ENCODE measurements at places on chromosomes 2 and 18.

DNA sequence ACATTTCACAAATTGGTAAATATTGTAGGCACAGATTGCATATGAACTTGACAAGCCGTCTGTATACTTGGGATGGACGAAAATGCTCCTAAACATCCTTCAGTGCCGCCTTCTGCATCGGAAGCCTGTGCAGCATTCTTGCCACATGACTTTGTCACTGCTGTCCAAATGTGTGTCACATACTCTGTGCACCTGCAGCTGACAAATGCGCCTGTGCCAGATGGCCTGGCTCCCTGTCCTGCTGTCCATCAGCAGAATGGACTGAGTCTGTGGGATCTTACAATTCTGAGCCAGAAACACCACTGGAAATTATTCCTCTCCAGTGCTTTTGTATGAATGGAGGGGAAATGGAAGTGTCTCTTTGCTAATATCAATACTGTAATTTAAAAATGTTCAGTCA, 89.9 kb downstream of the DCDC2C start:
- no peak for DNase-seq

DNA sequence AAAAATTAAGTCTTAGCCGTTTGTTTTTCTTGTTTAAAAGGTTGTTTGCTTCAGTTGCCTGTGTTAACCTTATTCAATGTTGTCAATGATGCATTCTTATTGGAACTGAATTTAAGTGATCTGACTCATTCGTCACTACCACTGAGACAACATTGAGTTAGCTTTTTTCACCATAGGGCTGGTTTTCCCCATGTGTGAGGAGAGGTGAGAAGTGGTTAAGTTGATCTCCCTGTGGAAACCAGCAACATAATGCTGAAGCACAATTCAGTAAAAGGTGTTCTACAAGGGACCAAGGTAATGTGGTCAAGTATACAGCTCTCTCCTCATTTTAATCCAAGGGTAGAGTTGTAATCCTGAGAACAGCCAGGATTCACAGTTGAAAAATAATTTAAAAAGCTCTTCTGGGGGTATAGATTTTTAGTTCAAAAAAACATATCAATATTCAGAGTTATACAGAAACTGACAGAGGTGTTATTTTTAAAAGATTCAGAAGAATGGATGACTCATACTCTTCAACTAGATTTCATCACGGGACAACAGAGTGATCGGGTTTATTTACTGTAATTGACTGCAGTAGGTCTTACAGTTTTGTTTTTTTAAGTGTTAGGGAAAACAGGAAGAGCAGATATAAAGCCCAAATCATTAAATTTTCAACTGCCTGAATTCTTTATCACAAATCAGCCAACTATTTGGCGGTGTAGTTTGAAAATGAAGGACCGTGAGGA, 12.6 kb downstream of the NOP58 start:
- DNase-seq, result no peak

DNA sequence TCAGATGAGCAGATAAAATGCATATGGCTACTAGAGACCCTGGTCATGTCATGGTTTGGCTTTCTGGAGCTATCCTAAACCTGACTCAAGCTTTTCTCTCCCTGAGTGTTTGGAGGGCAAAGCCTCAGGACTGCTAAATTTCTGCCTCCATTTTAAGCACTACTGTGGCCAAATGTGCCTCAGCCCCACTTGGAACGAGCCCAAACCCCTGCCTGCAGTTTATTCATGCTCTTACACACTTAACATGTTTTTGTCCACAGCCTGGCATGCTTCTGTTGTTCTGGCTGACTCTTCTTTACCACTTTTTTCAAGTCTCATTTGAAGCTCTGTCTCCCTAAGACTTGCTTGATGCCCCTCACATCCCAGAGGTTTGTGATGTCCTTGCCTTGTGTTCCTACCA, 24.7 kb downstream of the MGAT5 start:
- no peak for DNase-seq

DNA sequence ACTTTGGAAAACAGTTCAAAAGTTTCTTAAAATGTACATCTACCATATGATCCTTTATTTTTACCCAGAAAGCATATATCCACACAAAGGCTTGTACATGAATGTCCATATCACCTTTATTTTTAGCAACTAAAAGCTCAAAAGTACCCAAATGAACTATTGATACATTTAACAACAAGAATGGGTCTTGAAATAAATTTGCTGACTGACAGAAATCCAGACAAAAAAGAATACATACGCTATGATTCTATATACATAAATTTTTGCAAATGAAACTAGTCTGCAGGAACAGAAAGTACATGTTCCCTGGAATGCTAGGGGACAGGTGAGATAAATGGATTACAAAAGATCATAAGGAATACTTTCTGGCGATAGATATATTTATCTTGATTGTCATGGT, 96.3 kb upstream of the KYNU start:
- no peak for DNase-seq

DNA sequence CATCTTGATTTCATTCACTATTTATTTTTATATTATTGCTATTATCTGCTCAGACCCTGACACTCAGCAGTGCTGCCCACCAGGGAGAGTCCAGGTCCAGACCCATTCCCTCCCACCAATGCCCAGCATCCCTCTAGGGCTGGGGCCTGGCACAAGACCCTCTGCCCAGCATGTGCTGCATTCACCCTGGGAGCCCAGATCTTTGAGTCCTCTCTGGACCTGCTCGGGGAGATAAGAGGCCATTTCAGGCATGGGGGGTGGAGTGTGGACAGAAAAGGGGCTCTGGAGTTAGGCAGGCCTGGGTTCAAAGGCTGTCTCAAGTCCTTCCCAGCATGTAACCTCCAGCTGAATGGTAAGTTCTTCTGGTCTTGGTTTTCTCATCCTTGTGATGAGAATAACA, 209.6 kb downstream of the CYP26B1 start:
- no peak for DNase-seq

DNA sequence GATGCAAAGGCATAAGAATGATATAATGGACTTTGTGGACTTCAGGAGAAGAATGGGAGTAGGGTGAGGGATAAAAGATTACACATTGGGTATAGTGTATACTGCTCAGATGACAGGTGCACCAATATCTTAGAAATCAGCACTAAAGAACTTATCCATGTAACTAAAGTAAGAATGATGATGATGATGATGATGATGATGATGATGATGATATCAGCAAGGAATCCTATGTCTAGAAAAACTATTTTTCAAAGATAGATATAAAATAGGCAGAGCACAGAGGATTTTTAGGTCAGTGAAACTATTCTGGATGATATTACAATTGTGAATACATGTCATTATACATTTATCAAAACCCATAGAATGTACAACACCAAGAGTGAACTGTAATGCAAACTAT, 34.3 kb downstream of the NMS start:
- DNase-seq, result no peak

GRCh38 chr2:213920014-213920413, 490.8 kb upstream of the VWC2L start:
- no peak for DNase-seq

DNA sequence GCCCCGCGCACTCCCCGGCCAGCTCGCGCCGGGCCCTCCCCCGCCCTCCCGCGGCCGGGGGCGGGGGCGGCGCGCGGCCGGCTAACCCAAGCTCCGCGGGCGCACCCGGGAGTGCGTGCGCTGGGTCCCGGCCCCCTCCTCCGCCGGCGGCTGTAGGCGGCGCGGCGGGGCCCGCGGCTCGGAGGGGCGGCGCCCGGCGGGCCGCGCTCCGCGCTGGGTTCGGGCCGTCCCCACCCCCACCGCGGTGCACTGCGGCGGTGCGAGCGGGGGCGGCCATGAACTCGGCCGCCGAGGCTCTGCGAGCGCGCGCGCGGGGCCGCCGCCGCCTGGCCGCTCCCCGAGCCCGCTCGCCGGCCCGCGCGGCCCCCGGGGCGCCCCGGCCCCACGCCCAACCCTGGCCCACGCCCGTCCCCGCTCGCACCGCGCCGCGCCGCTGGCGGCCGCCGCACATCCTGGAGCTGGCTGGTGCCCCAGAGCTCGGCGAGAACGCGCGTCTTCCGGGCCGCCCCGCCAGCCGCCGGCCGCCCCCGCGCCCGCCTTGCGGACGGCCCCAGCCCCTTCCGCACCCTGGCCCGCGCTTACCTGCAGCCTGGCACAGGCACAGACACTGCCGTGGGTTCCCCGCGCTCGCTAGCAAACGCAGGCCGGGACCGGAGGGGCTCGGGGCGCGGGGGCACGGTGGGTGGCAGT, at the start of gene ZBTB14:
Gene ZBTB14 (minus strand): TSS at position 496 of the 690 bp plus-strand sequence. CDS start 2,480 bp downstream, outside the sequence.
- peak; percentile 70 for DNase-seq

DNA sequence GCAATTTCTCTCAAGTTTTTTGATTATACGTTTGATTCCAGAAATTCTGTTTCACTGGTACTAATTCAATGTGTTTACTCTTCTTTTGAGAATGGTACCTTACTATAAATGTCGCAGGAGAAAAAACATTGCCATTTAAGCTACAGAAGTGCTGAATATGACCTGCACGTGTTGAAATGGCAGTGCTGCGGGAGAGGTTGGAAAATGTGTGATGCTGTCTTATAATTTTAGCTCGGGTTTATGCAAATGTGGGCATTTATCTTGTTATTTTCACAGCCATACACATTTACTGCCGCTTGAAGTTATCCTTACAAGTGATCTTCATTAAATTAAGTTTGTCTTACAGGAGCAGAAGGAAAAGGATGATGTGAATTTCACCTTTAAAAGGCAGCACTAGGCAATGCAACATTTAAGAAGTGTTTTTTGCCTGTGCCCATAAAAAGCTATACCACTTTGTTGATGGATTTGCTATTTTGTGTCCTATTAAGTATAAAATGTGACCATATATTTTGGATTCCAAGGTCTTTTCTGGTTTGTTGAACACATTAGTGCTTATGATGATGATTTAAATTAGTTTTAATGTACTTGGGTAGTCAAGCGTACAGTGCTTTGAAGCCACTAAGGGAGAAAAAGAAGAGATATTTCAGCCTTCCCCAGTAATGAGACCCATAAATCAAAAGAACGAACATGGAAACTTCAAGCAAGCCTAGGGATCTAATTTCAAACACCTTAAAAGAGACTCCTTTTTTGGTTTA, 112.1 kb downstream of the LTBP1 start:
- no peak for DNase-seq

- no peak for DNase-seq
Observed at GRCh38 chr18:44677933-44678332, 2.8 kb upstream of the SETBP1 start.

DNA sequence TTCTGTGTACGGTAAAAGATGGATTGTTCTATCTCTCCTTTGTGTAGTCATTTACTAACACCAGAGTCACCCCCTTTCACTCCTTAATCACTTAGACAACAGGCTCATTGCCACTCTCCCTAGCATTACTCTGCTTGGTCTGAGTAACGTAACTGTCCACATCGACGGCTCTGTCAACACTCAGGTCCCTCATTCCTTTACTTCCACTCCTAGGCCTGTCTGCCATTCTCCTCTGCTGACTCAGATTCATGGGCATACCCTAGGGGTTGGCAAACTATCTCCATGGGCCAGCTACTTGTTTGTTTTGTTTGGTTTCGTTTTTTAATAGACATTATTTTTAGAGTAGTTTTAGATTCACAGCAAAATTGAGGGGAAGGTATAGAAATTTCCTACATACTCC, 243.9 kb downstream of the NR4A2 start:
- no peak for DNase-seq

DNA sequence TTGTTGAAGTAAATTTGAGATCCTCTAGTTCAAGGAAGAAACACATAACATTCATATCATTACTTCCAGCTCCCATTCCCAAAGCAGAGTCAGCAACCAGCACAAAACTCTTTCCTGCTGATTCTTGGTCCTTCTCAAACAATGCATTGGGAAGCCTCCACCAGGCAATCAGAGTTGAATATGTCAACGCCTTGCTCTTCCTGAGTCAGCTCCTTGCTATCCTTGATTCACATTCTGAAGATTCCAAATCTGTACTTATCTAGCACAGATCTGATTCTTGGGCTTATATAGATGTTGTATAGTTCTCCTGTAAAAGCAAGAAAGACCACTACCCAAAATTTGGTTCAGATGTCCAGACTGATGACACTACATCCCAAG, 29.6 kb downstream of the CFAP210 start:
- DNase-seq, result no peak

GRCh38 chr2:152638056-152638455, 79.2 kb downstream of the PRPF40A start:
- no peak for DNase-seq

DNA sequence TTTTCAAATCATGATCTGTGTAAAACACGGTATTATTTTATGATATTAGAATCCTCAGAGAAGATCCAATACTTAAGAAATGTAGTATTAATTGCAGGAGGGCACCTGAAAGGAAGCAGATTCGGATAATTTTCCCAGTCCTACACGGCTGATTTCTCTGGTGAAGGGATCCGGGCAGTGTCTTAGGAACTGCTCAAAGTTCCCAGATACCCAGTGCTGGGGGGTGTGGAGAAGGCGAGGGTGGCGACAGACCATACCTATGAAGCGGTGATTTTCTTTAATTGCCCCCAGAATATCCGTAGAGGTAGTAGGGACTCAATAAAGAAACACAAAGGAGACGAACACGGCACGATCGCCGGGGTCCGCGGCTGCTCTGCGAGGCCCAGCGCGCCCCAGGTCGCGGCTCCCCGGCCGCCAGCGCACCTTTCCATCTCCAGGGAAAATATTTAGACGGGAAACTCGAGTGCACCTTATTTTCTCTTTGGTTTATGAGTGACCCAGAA, 1.4 kb upstream of the SOX11 start:
- no peak for DNase-seq

DNA sequence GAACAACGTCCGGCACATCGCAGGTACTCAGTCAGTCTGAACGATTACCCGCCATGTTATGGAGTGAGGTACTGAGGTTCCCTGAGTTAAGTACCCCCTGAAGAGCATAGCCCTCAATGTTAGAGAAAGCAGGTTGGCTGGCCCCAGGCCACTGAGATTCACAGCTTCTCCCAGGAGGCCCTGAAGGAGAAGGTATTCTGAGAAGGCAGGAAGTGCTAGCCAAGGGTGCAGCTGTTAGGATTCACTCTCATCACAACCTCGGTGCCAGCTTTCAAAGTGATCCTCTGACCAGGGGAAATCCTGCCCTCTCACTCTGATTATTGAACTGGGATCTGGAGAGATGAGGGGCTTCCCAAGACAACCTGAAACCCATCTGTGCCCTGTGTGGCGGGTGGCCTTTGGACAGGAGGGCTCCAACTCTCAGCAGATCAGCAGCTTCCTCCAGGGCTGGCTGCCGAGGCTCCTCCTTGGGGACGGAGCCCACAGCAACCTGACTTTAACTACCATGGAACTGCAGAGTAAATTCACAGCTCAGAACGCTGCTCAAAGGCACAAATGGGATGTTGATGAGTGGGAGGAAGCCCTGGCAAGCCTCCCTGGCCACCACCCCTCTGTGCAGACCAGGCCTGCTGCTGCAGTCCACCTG, 7.8 kb downstream of the EHD3 start:
- peak; percentile 14 for DNase-seq

- no peak for DNase-seq
Observed at GRCh38 chr2:17805717-17806363, 10.4 kb upstream of the MSGN1 start.

GRCh38 chr2:102620332-102620731, 979 bp downstream of the SLC9A2 start:
- no peak for DNase-seq

- no peak for DNase-seq
Observed at GRCh38 chr18:34805878-34806351, 95.8 kb downstream of the DTNA start.

All from activated CD4-positive, alpha-beta memory T cell treated with anti-CD3 and anti-CD28 coated beads, Interleukin-2, amount 10 ng/mL, durations not matched to agents 7 days and 5 days (primary cell).